ENCODE measurements at places on chromosomes 3 and 15. TPM values are rescaled to one million over a fixed set of nuclear protein-coding genes. Genes with fewer than 3 reads are reported as not detected.

DNA sequence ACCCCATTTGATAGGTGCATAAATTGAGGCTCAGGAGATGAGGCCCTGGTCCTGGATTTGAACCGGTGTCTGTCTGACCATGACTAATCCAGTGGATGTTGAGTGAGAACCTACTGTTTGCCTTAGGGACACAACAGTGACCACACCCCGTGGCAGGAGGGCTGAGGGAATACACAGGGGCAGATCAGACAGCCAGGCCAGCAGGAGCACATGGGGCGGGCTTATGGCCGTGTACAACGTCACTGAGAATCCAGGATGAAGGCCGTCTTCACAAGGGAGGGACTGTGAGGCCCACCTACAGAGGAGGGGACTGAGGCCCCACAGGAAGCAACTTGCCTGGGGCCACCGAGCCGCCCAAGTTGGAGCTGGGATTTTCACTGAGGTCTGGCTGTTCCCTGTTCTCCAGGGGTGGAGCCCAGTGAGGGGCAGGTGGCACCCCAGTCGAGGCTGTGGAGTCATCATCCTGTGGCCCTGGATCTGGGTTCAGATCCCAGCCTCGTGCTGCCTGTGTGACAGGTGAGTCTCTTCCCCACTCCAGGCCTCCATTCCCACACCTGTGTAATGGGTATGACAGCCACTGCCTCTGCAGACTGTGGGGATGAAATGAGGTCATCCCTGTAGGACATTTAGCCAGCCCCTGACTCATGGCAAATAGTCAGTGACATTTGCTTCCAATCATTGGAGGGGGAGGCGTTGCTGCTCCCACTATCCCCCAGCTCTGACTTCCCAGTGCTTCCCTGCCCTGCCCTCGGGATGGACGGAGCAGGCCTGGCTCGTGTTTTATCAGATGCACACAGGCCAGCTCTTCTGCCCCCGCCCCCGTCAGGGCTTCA, 6.3 kb upstream of the PLXND1 start:
- peaks cover 14% of the 10 kb centered on the region for H3K27me3 ChIP-seq
- H3K27ac ChIP-seq: no peak overlapping the region
- H3K36me3 ChIP-seq: no peaks in the 10 kb centered on the region
- DNase-seq: no peak

DNA sequence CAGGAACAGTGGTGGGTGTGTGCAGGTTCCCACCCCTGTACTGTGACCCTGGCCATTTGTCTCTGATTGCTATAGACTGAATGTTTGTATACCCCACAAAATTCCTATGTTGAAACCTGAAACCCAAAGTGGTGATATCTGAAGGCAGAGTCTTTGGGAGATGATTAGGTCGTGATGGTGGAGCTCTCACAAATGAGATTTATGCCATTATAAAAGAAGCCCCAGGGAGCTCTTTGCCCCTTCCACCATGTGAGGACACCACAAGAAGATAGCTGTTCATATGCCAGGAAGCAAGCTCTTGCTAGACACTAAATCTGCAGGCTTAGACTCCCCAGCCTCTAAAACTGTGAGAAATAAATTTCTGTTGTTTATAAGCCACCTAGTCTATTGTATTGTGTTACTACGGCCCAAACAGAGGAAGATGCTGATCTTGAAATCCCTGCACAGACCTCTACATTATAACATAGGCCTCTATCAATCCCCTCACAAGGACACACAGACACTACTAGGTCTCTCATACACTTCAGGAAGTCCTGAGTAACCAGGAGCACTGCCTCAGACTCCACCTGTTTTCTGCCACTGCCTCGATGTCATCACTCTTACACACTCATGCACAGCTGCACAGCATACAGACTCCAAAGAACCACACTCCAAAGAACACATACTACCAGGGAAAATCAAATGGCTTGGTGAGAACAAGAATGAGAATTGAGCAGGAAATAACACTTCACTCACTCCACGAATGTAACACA, 14.7 kb downstream of the IGSF11 start:
- H3K4me3 ChIP-seq: no peak overlapping the region
- no peak for DNase-seq
- H3K27ac ChIP-seq: no peak overlapping the region
- no peaks in the 10 kb centered on the region for H3K4me1 ChIP-seq
- H3K36me3 ChIP-seq: no peaks in the 10 kb centered on the region

- no peak overlapping the region for H3K4me3 ChIP-seq
- no peaks in the 10 kb centered on the region for H3K36me3 ChIP-seq
- no peak overlapping the region for H3K27ac ChIP-seq
- H3K4me1 ChIP-seq: no peaks in the 10 kb centered on the region
- DNase-seq: no peak
Measured at GRCh38 chr3:4207672-4208071, 95.5 kb upstream of the SETMAR start.

DNA sequence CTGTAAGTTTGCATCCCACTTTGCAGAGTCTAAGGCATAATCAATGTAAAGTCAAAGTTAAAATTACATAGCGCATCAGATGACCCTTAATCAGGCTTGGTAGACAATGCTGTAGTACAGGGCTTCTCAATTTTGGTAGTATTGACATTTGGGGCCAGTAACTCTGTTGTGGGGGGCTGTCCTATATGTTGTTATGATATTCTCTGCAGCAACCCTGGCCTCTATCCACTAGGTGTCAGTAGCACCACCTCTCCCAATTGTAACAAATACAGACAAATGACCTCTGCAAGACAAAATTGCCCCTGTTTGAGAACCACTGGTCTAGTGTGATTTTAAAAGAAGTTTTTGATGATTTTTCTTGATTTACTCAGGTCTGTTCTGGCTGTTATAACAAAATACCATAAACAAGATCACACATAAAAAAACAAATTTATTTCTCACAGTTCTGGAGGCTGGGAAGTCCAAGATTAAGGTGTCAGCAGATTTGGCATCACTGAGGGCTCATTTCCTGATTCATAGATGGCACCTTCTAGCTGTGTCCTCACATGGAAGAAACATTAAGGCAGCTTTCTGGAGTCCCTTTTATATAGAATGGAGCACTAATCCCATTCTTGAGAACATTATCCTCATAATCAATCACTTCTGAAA, 37.6 kb upstream of the SLC9A9 start:
- H3K4me1 ChIP-seq: no peaks in the 10 kb centered on the region
- H3K27ac ChIP-seq: no peak overlapping the region
- no peak overlapping the region for H3K4me3 ChIP-seq
- DNase-seq: peak; percentile 28
- peaks cover 8% of the 10 kb centered on the region for H3K27me3 ChIP-seq

DNA sequence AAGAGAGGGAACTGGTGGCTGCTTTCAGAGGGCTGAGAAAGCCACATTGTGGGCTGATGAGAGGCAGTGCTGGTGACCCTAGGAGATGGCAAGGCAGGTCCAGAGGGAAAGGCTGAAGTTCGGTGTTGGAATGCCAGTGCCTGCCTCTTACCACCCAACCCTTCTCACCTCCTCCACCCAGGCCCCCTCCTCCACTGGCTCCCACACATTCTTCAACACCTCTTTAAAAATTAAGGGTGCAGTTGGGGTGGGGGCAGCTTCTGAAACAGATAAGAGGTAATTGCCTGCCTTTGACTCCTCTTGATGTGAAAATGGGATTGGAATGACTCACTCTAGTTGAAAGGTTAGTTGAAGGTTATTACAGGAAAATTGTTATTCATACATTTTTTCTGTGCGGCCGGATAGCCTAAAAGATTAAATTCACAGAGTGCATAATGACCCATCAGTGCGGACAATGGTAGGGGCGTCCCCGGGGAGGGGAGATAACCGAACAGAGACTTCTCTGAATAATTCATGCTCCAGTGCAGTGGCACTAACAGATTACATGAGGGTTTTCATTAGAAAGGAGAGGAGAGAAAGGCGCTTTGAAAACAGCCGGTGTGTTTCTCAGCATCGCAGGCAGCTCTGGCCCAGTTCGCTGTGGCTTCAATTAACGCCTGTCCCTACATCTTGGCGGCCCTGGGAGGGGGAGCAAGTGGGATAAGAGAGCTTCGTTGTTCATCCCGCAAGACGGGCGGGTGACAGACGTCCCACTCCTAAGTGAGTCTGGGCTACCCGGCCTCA, 212.4 kb downstream of the TLE3 start:
- peaks cover 11% of the 10 kb centered on the region for H3K27me3 ChIP-seq
- no peak overlapping the region for H3K27ac ChIP-seq
- peaks cover 3% of the 10 kb centered on the region for H3K4me1 ChIP-seq
- no peak overlapping the region for H3K4me3 ChIP-seq
- DNase-seq: no peak

Gene CLSTN2
- total RNA-seq: not detected

GRCh38 chr15:33068007-33068481, 126.5 kb downstream of the FMN1 start:
- H3K4me1 ChIP-seq: peaks cover 3% of the 10 kb centered on the region
- H3K27me3 ChIP-seq: peaks cover 9% of the 10 kb centered on the region
- no peak for DNase-seq

GRCh38 chr15:101657968-101658784, 6.0 kb upstream of the TM2D3 start:
- H3K27ac ChIP-seq: no peak overlapping the region
- no peak for DNase-seq

DNA sequence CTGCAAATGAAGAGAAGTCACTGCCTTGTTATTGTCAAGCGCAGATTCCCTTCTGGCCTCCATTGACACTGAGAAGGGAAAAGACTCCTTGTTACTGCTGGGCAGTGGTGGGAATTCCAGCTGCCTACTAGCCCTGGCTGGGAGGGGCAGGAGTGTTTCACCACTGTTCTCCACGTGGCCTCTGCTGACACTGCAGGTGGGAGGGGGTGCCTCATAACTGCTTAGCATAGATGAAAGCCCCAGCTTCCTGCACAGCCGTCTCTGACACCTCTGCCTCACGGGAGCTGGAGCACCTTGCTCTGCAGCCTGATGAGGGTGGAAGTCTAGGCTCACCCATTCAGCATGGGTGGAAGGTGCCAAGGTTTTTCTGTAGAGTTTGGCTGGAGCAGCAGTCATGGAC, 52.1 kb downstream of the TM2D3 start:
- no peak for DNase-seq
- H3K4me1 ChIP-seq: no peaks in the 10 kb centered on the region
- no peaks in the 10 kb centered on the region for H3K36me3 ChIP-seq
- H3K4me3 ChIP-seq: no peak overlapping the region
- H3K27ac ChIP-seq: no peak overlapping the region

Gene NCEH1
- 9.6 TPM for total RNA-seq

GRCh38 chr3:185537369-185537970, 14.9 kb downstream of the LIPH start:
- DNase-seq: peak; percentile 49
- peak overlapping the region; percentile 85 for H3K27ac ChIP-seq
- peaks cover 16% of the 10 kb centered on the region for H3K4me1 ChIP-seq
- peaks cover 3% of the 10 kb centered on the region for H3K36me3 ChIP-seq
- H3K4me3 ChIP-seq: peak overlapping the region; percentile 25
- no peaks in the 10 kb centered on the region for H3K27me3 ChIP-seq

DNA sequence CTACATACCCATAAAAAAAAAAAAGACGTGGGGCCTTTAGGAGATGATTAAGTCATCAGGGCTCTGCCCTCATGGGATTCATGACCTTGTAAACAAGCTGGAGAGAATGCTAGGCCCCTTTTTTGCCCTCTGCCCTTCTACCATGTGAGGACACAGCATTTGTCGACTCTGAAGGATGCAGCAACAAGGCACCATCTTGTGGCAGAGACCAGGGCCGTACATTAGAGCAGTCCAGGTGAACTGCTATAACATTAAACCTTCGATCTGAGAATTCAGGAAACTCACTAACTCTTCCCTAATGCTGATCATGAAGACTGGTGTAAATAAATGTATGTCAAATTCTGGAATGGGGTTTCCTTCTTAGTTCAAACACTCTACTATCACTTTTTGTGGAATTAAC, 30.7 kb upstream of the SIAH2 start:
- H3K4me3 ChIP-seq: no peak overlapping the region
- no peak for DNase-seq
- no peaks in the 10 kb centered on the region for H3K36me3 ChIP-seq
- peaks cover 2% of the 10 kb centered on the region for H3K27me3 ChIP-seq

GRCh38 chr15:43943511-43943910, 116.7 kb downstream of the WDR76 start:
- peaks cover 5% of the 10 kb centered on the region for H3K4me1 ChIP-seq
- no peak for DNase-seq
- no peak overlapping the region for H3K27ac ChIP-seq
- H3K36me3 ChIP-seq: no peaks in the 10 kb centered on the region
- no peak overlapping the region for H3K4me3 ChIP-seq

Gene GOLGA6L7
- total RNA-seq: not detected

Gene CYP8B1
- total RNA-seq: not detected

GRCh38 chr3:58639001-58639400, 27.6 kb downstream of the FAM3D start:
- no peak for DNase-seq
- H3K36me3 ChIP-seq: no peaks in the 10 kb centered on the region
- no peaks in the 10 kb centered on the region for H3K27me3 ChIP-seq
- H3K4me1 ChIP-seq: no peaks in the 10 kb centered on the region
- H3K27ac ChIP-seq: no peak overlapping the region
- no peak overlapping the region for H3K4me3 ChIP-seq

- no peak for DNase-seq
Measured at GRCh38 chr3:186277268-186277909, 84.6 kb downstream of the DGKG start.

GRCh38 chr3:66363148-66363547, 137.7 kb downstream of the LRIG1 start:
- no peaks in the 10 kb centered on the region for H3K36me3 ChIP-seq
- no peak overlapping the region for H3K4me3 ChIP-seq
- no peak overlapping the region for H3K27ac ChIP-seq
- H3K4me1 ChIP-seq: peaks cover 2% of the 10 kb centered on the region
- DNase-seq: no peak
- no peaks in the 10 kb centered on the region for H3K27me3 ChIP-seq

Gene DUOXA2
- total RNA-seq: not detected

- peaks cover 56% of the 10 kb centered on the region for H3K36me3 ChIP-seq
- H3K27ac ChIP-seq: peak overlapping the region; percentile 58
- H3K4me1 ChIP-seq: peaks cover 81% of the 10 kb centered on the region
- peak; percentile 44 for DNase-seq
Measured at GRCh38 chr3:33067484-33067883, 29.5 kb downstream of the GLB1 start.

Gene CAPN3
- total RNA-seq: 4.4 TPM

DNA sequence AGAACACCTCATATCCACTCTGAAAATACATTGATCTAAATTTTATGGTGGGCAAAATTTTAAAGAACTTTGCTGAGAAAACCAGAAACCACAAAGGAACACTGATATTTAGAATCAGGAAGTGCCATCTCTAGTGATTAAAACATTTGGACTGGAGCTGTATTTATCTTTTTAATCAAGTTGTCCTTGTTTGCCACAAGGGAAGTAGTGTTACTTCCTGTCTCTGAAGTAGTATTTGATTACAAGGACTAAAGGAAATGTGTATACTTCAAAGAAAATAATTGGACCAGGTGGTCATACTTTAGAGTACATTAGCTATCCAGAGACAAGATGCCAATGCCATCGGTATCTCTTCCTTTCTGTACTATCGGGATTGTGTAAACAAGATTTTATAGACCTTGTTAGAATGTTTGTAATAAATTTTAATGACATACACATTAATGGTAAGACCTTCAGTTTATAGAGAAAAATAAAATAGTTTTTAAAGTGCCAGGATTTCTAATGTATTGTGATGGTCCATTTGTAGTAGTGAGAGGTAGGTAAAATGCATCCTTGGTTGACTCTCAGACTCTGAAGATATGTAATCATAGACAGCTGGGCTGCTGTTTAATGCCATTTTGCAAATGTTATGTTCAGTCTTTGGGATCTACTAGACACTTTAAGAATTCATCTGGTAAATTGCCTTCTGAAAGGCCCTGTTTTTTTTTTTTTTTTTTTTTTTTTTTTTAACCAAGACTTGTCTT, 131.9 kb downstream of the B3GALNT1 start:
- H3K4me3 ChIP-seq: no peak overlapping the region
- peaks cover 8% of the 10 kb centered on the region for H3K4me1 ChIP-seq
- no peak overlapping the region for H3K27ac ChIP-seq
- DNase-seq: no peak
- H3K36me3 ChIP-seq: no peaks in the 10 kb centered on the region

Gene LRRIQ4
- not detected for total RNA-seq
